Midbrain (tissue), 1 donor: ENCODE measurements at places on chromosomes 3 and 15.
A peak's percentile ranks its signal among the peaks of the same experiment; 100 is the strongest.

GRCh38 chr15:49863431-49864224 is 242.8 kb downstream of the DTWD1 start:
- DNase-seq, result no peak

GRCh38 chr15:95024351-95024750 is 793.0 kb downstream of the MCTP2 start:
- no peak for DNase-seq

- DNase-seq, result no peak
Observed at GRCh38 chr3:147373301-147373700, 33.0 kb downstream of the ZIC4 start.

DNA sequence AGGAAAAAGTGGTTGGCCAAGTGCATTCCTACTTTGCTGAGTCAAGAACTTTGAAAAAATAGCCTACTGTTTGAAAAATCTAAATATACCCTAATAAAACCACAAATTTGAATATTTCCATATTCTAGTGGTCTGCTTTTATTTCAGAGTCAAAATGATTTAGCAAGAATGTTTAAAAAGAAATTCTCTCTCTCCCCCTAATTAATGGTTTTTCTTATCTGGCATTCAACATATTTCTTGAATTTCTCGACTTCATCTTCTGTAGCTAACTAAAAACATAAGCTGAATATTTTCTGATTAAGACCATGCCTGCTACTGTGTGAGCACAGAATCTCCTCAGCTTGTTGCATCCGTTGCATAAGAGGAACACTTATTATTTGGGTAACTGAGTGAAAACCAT is 563.5 kb upstream of the TBL1XR1 start:
- DNase-seq, result no peak

DNA sequence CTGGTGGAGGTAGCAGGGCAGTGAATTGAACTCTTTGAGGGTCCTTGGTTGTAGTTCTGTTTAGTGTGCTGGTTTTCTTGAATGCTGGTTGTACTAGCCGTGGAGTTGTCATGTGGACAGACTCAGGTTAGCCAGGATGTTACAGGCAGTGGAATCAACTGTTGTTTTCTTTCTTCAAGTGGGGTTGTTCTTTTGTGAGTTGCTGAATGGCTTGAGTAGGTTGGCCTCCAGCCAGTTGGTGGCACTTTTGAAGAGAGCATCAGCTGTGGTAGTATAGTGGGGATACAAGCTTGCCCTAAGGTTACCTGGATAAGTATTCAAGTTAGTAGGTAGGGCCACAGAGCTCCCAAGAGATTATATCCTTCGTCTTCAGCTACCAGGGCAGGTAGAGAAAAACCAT is 31.8 kb upstream of the RARB start:
- no peak for DNase-seq

DNA sequence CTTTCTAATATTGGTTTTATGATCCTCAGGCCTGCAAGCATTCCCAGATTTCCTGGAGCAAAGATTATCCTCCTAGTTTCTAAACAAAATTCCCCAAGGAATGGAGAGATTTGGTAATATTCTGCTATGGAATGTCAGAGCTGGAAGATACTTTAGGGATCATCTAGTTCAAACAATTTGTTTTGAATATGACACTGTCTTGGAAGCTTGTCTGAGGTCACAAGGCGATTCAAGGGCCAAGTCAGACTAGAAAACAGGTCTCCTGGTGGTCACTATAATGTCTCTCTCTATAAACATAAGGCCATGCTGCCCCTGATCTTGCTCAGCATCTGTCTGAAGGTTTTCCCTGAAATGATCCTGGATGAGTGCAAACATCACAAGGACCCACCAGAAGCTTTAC is 143.4 kb upstream of the BCL6 start:
- DNase-seq, result no peak

DNA sequence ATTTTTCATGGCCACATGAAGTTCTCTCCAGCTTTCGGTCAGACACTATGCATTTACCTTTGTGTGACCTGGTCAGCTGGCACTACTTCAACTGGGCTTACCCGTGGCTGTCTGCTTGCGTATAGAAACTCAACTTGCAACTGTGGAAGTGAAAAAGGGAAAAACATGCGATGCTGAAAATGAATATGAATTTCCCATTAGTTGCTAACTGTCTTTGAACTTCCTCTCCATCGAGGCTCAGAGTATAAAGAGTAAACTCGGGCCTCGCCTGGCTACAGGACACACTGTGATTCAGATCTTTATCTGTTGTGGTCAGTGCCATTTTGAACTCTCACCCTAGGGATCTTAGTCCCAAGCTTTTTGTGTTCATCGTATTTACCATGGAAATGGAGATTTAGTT is 26.8 kb downstream of the NFKBIZ start:
- DNase-seq, result no peak

DNA sequence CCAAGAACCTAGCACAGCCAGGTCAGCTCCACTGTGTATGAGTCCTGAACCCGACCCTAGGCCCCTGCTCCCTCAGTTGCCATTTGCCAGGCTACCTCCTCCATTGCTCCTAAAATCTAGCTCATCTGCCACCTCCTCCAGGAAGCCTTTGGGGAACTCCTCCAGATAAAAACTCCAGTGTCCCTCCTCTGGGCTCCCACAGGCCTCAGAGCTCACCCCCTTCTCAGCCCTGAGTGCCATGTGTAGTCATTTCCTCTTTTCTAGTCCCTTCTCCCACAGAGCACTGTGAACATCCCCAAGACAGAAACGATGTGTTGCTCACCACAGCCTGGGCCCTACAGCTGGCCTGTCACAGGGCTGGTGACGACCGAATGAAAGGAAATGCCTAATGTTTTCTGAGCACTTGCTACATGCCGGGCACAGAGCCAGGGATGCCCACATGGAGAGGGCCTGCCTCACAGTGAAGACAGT is 61.0 kb downstream of the IQSEC1 start:
- DNase-seq, result peak; percentile 43

- no peak for DNase-seq
Observed at GRCh38 chr3:114456742-114457141, 162.9 kb downstream of the TIGIT start.

- DNase-seq, result no peak
Observed at GRCh38 chr15:65106011-65106590, 8.9 kb downstream of the UBAP1L start.
